T-helper 2 cell treated with Interferon-gamma antibody and Interleukin-4, amounts not matched to agents 5 μg/mL and 100 μg/mL, for 36 hours (primary cell): ENCODE measurements at places on chromosomes 11 and 22.

GRCh38 chr11:94731880-94732601 is 36.1 kb upstream of the AMOTL1 start:
- DNase-seq = no peak

DNA sequence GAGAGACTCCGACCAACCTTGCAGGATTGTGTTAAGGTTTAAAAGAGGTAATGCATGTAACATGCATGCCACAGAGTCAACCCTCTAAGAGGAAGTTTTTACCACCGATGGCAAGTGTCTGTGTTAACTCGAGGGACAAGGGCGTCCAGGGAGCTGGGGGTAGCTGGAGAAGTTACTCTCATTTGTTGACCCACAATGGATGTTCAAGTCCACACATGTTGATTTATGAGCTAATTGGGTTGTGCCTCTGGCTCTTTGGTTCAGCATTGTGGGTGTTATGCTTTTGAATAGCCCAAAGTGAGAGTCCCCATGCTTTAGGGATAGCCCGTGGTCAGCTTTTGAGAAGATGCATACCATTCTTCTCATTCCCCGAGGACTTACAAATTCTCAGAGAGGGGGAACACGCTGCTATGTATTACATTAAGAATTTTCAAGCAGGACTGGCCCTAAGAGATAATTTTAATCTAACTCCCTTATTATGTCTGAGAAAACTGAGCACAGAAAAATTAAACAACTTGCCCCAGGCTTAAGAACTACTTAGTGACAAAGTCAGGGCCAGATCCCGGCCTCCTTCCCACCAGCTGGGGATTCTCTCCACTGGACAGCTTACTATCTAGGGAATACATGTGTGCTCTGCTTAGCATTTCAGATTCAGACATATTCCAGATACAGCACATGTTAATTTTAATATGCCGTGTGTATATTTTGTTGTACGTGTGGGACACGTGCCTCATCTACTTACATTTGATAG is 5.2 kb upstream of the PLET1 start:
- no peak for DNase-seq

DNA sequence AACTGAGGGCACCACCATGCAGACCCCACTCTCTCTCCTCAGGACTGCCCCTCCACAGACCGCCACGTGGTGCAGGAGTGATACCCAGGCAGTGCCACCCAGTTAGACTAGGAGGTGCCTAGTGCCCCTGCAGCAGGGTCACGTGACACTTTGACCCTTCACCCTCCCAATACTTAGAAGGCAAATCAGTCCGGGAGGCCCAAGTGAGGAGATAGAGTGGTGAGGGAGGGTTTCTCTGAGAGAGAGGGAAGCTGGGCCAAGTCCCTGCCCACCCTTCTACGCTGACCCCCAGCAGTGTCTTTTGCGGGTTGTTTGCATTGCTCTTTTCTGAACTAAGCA is 84.6 kb downstream of the BUD13 start:
- DNase-seq = no peak

- no peak for DNase-seq
These were observed 181.4 kb downstream of the KIRREL3 start for GRCh38 chr11:126819194-126819593.

GRCh38 chr11:58254936-58255335 is 13.1 kb downstream of the OR10W1 start:
- no peak for DNase-seq

DNA sequence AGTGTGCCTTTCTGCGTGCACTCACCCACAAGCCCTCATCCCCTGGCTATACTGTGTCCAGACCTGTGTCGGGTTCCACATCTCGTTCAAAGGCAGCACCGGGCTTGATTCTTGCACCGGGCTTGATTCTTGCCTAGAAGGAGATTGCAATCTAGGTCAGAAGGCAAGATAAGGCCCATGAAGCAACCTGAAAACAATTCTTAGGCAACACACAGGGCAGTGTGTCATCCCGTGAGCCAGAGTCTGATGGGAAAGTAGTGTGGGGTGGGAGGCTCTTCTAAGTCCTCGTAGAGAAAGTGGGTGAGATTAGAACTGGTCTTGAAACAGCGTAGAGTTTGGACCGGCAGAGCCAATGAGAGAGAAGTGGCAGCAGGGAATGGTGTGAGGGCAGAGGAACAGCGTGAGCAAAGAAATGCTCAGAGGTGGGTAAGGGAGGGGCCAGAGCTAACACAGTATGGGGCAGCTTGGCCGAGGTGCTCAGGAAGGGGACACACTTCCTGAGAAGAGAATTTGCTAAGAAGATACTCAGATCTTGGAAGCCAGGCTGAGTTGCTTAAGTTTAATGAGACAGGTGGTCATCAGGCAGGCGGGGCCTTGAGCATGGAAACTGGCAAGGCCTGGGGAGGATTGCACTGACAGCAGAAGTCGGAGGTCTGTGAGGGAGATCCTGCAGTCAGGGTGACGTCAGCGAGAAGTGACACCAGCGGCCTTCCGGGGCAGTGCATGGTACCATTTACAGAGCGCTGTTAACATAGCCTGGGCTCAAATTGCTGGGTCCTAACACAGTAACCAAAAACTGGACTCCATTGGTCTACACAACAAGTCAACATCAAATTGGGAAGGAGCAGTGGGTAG is 40.7 kb upstream of the DKK3 start:
- DNase-seq = no peak

DNA sequence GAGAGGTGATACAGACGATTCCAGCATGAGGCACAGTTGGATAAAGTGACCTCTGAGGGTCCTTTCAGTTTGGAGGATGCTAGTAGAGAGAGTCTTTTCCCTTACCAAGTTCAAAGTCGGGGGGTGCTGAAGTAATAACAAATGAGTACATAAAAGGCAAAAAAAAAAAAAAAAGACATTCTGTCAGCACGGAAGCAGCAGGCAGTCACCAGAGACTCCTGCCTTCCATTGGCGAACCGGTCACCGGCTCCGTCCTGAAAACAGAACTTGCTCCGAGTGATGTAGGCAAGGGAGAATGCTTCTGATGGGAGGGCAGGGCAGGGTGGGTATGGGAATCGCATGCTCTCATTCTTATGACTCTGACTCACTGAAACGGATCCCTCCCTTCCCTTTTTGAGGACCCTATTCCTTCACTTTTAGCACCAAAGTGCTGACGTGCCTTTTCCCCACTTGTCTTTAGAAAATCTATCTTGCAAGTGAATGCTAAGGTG is 65.9 kb downstream of the PRR5L start:
- DNase-seq = no peak

GRCh38 chr22:36151006-36151595 is 9.5 kb downstream of the APOL3 start:
- DNase-seq = no peak

- DNase-seq = peak; percentile 50
These were observed 469 bp upstream of the OSBP2 start for GRCh38 chr22:30694171-30694639.

- DNase-seq = no peak
These were observed 537.8 kb upstream of the CCDC179 start for GRCh38 chr11:23398052-23398451.

- DNase-seq = no peak
These were observed 87.6 kb upstream of the OR9Q1 start for GRCh38 chr11:57936050-57936418.

DNA sequence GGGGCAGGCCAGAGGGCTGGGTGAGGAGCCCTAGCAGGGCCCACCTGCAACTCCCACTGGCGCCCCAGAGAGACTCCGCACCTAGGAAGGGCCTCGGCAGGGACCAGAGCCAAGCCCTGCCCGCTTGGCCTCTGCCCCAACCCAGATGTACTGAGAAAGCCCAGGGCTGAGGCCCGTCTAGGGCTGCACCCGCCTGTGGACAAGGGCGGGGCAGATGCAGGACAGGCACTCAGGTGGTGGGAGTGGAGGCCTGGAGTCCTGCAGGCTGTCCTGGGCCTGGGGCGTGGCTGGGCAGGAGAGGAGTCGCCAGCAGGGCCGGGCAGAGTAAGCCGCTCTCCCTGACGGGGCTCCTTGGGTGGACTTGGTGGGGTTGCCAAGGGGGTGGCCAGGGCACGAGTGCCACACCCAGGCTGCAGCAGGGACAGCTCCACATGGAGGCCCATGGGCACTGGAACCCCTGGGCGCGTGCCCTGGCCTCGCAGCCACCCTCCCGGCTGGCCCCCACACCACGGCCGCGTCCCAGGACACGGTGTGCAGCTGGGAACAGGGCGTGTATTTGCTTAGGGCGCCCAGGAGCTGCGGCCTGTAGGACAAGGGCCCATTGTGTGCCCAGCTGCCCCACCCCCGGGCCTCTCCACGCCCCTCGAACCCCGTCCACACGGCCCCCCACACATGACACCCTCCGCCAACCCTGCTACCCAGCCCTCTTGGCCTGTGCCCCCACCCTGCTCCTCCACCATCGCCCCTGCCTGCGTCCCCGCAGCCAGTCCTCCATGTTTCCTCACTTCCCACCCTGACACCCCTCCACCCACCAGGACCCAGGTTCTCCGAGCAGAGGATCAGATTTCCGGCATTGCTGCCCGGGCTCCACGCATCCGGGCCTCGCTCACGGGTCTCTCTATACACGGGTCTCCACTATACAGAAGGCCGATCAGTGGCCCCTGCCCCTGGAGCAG is 11.3 kb upstream of the PIM3 start:
- no peak for DNase-seq

DNA sequence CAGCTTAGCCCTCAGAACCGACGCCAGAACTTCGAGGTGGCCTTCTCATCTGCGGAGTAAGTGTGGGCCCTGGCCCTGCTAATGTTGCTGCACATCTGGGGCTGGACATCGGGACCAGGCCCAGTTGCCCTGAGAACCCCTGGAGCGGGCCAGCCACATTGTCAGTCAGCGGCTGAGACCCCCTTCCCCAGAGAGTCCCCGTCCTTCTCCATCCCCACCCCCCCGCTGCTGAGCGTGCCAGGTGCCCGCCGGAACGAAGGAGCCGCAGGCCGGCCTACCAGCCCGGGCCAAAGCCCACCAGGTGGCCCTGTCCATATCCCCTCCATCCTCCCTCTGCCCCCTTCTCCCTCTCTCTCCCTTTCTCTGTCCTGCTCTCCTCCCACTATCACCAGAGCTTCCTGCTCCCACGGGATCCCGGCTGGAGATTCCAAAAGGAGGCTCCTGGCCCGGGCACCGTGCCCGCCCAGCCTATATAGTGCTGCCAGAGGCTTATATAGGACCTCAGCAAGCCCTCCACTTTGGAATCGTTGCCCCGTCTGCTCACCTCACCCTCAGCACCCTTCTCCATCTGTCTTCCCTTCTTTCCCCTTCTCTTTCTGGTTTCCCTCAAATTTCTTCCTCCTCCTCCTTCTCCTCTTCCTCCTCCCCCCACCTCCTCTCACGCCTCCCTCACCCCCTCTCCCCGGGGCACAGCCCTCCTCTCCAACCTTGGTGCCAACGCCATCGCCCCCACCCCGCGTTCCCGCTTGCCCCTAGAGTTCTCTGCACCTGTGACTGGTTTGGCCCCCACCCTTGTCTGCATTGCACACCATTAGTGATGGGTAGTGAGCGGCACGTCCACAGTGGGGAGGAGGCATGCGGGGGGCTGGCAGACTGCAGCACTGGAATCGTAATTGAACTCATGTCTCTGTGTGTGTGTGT is 7.3 kb downstream of the SELENOM start:
- no peak for DNase-seq

- no peak for DNase-seq
These were observed 64.7 kb upstream of the WT1 start for GRCh38 chr11:32500001-32500400.

DNA sequence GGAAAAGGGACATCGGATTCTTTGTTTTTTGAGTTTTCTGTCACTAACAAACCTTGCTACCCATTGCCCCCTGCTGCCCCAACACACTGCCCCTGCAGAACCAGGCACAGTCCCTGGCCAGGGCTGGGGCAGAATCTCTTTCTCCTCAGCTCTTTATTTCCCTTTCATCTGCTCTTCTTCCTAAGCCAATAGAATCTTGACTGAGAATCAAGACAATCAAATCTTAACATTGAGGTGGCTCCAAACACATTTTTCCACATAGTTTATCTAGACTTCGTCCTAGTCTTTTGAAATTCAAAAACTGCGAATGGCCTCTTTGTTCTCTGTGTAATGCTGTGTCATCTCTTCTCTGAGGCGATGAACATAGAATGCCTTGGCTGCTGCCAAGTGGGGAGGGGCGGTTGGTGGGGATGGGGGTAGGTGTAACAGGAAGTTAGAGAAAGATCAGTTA is 16.1 kb upstream of the NTM start:
- no peak for DNase-seq

DNA sequence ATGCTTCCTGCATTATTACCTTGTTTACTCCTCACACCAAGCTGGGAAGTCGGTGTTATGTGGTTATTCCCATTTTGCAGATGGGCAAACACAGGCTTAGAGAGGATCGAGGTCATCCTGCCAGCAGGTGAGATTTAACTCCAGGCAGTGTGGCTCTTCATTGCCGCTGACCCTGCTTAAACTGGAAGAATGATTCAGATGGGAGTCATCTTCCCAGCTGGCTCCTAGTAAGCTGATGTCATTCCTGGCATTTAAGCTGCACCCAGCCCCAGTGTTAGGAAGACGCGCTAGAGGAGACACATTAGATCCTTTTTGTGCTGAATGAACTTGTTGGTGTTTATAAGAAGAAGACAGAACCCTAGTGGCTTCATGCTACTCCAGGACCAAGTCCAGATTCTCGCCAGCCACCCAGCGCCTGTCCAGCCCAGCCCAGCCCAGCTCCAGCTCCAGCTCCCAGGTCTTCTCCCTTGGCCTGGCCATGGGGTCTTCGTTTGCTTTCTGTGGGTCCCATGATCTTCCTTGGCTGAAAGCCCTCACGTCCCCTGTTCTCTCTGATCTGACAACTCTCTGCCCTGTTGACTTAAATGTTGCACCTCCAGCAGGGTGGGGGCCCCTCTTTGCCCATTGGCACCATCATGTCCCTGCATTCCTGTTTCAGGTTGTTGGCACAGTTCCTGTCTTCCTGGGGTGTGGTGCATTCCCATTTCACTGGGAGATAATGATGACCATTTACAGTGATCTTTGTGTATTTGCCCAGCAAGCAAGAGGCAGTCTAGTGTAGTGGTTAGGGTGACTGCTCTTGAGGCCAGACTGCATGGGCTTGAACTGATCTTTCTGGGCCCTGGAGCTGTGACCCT is 13.6 kb downstream of the PARVB start:
- DNase-seq = no peak

DNA sequence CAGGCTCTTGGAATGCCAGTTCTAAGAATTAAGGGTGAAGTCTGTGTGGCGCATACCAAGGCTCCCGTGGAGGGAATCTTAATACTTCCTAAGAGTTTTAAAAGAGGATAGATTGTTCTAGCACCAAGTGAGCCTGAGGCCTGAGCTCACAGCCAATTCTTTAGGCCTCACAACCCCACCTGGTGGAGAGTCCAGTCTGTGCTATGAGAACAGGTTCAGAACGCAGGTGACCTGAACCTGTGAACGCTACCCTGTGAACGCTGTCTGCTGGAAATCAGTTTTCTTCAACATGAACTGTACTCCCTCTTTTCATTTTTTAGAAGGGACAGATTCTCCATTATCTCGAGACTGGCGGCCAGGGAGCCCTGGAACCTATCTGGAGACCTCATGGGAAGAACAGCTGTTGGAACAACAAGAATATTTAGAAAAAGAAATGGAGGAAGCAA is 43.2 kb upstream of the DLAT start:
- peak; percentile 18 for DNase-seq

GRCh38 chr22:36244522-36245391 is 5.4 kb upstream of the APOL2 start:
- DNase-seq = no peak
